ENCODE measurements at places on chromosomes 5 and 9. TPM values are rescaled to one million over a fixed set of nuclear protein-coding genes. Genes with fewer than 3 reads are reported as not detected.

PAX5 gene
- not detected for total RNA-seq

SEMA6A gene
- 7.2 TPM for total RNA-seq

PPP1R2B gene
- under 0.01 TPM for total RNA-seq

PDCD1LG2 gene
- total RNA-seq: not detected

PCDHGB5 gene
- total RNA-seq: 2.6 TPM

SLC38A9 gene
- 33.5 TPM for total RNA-seq

HMMR gene
- 3.6 TPM for total RNA-seq

CDX1 gene
- under 0.01 TPM for total RNA-seq

SH3GLB2 gene
- 46.0 TPM for total RNA-seq

OBP2B gene
- total RNA-seq: not detected

ZNF169 gene
- total RNA-seq: 2.7 TPM

PDE4D gene
- total RNA-seq: 3.9 TPM

PCDHB3 gene
- 0.48 TPM for total RNA-seq
